ENCODE measurements at places on chromosomes 13 and 19.

DNA sequence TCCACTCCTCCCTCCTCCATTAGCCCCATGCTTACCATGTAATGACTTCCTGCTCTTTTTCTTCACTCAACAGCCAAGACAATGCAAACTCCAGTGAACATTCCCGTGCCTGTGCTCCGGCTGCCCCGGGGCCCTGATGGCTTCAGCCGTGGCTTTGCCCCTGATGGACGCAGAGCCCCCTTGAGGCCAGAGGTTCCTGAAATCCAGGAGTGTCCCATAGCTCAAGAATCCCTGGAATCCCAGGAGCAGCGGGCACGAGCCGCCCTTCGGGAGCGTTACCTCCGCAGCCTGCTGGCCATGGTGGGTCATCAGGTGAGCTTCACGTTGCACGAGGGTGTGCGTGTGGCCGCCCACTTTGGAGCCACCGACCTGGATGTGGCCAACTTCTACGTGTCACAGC is 2.9 kb upstream of the PPP1R37 start:
- DNase-seq = no peak

- DNase-seq = no peak
Measured at GRCh38 chr13:25384758-25385410, 13.1 kb downstream of the ATP8A2 start.

DNA sequence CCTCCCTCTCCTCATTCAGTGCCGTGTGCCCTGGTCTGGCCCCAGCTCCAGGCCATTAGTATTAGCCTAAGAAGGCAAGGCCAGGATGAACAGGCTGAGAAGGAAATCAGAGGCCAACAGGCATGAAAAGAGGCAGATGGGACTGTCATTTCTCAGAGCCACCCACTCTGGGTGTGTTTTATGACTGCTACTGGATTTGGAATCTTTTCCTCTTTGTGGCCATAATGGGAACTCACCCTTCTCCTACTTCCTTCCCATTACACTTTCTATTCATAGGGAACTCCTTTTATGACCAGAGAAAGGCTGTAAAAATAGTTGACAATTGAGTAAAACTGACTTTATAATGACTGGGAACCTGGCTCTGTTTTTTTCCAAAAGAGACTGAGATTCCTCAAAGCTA is 17.7 kb downstream of the CEACAM8 start:
- no peak for DNase-seq

- no peak for DNase-seq
Measured at GRCh38 chr19:51739466-51740213, 12.0 kb downstream of the FPR1 start.

- no peak for DNase-seq
Measured at GRCh38 chr19:47752440-47753211, 7.3 kb downstream of the NOP53 start.

DNA sequence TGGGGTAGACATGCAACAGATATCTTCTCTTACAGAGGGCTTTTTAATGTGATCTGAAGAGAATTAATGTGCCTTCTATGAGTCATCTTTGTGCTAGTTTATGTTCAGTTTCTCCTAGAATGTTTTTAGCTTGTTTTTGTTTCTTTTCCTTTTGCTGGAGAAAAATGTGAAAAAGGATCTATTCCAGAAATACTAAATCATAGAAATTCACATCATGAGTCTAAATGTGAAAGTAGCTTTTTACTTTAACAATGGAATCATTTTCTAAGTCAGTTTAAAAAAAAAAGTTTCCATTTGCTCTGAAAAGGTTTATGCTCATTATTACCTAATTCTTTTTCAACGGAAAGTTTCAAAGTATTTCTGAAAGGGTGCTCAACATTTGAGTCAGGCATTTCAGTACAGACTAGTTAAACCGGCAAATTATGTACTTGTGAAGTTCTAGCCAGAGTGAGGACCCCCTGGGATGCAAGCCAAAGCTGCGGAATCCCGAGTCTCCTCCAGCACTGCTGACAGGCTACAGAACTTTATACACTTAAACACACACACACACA is 72.9 kb downstream of the SPATA13 start:
- no peak for DNase-seq

- no peak for DNase-seq
Measured at GRCh38 chr19:6754653-6755463, 12.4 kb downstream of the SH2D3A start.

DNA sequence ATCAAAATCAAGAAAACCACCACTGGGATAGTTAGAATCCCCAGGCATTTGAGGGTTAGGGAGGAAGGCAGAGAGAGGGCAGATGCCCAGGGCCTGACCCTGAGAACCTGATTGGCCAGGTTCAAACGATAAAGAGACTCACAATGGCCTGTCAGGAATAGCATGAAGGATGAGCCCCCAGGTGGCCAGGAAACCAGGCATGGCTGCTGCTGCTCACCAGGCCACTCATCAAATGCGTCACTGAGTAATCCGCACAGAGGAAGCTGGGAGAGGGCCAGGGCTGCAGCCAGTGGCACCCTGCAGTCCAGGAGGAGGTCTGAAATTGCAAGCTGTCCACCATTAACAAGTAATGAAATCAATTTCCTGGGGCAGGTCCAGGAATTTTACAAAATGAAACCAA is 111.3 kb downstream of the KATNAL1 start:
- DNase-seq = no peak

- no peak for DNase-seq
Measured at GRCh38 chr13:24083722-24084421, 76.6 kb upstream of the SPATA13 start.

- DNase-seq = no peak
Measured at GRCh38 chr19:55690769-55691545, 15.9 kb downstream of the EPN1 start.

DNA sequence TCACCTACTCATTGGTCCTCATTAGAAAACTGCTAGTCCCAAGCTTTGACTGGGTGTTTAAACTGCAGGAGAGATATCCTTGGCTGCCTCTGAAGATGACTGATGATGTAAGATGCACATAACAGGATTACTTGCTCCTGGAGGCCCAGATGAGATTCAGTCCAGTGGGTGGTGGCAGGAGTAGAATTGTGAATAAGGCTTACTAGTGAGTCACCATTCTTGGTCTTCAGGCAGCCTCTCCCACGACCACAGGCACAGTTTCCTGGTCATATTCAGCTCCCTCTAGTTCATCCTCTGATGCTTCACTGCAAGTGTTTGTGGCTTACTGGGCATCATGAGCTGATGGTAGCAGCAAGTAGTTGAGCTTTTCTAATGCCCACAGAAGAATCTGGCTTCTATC is 12.1 kb downstream of the SERTM1 start:
- DNase-seq = no peak
